ENCODE measurements at places on chromosomes 7 and 10. TPM values are rescaled to one million over a fixed set of nuclear protein-coding genes. Genes with fewer than 3 reads are reported as not detected.

- no peak for DNase-seq
- no peaks in the 10 kb centered on the region for H3K27me3 ChIP-seq
- H3K4me3 ChIP-seq, result no peak overlapping the region
- peaks cover 22% of the 10 kb centered on the region for H3K36me3 ChIP-seq
- no peak overlapping the region for H3K27ac ChIP-seq
Observed at GRCh38 chr10:99905971-99906370, 103.8 kb downstream of the DNMBP start.

DNA sequence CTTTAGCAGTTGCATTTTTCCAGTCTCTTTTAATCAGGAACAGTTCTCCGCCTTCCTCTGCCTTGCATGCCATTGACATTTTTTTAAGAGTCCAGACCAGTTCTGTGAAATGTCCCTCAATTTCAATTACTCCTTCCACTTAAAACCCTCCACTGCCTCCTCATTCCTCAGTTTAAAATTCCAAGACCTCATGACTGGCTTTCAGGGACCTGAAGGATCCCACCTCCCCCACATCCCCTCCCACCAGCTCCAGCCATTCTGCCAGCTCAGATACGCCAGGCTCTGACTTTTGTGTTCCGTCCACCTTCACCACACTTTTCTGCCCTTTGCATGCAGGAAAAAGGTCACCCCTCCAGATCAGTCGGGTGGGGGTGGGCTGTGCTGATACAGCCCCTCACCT, 8.7 kb downstream of the TNRC18 start:
- no peak overlapping the region for H3K4me3 ChIP-seq
- H3K36me3 ChIP-seq, result no peaks in the 10 kb centered on the region
- DNase-seq, result no peak
- peaks cover 33% of the 10 kb centered on the region for H3K4me1 ChIP-seq

Gene CC2D2B
- 1.5 TPM for total RNA-seq

- no peak for DNase-seq
- no peak overlapping the region for H3K27ac ChIP-seq
- no peaks in the 10 kb centered on the region for H3K27me3 ChIP-seq
- H3K4me1 ChIP-seq, result peaks cover 8% of the 10 kb centered on the region
Observed at GRCh38 chr7:151597541-151598444, 78.1 kb upstream of the RHEB start.

DNA sequence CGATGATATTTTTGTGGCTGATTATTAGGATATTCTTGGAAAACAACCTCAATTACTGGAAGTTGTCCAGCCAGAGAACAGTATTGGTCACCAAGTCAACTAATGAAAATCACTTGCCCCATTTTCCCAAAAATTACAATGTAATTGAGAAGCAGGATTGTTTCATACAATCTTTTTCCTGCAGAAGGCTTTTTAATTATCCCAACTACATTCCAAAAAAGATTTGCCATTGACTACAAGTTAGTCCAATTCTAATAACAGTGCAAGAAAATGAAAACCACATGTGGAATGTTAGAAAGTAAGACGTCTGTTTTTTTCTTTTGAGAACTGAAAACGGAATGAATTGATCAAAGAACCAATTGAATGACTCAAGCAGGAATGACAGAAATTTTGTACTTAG, 1195.8 kb downstream of the SORCS1 start:
- no peaks in the 10 kb centered on the region for H3K36me3 ChIP-seq
- no peaks in the 10 kb centered on the region for H3K27me3 ChIP-seq
- H3K27ac ChIP-seq, result no peak overlapping the region
- DNase-seq, result no peak
- no peaks in the 10 kb centered on the region for H3K4me1 ChIP-seq

DNA sequence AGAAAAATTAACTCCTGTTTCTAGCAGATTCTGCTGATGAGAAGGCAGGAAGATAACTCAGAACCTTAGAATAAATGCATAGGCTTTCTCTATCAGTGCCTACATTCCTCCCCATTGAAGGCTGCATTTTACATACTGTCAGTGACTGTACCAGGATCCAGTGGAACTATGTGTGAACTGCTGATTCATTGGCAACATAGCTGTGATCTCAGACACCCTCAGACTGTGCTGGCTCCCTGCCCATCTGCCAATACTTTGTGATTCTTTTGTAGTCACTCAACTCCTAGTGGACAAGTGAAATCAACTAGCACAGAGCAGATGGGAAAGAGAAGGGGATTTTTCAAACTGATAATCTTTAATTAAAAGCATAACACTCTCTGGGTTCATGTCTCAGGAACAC, 375.8 kb downstream of the MDFIC start:
- H3K36me3 ChIP-seq, result no peaks in the 10 kb centered on the region
- H3K4me3 ChIP-seq, result no peak overlapping the region
- H3K27me3 ChIP-seq, result no peaks in the 10 kb centered on the region
- no peaks in the 10 kb centered on the region for H3K4me1 ChIP-seq
- H3K27ac ChIP-seq, result no peak overlapping the region

DNA sequence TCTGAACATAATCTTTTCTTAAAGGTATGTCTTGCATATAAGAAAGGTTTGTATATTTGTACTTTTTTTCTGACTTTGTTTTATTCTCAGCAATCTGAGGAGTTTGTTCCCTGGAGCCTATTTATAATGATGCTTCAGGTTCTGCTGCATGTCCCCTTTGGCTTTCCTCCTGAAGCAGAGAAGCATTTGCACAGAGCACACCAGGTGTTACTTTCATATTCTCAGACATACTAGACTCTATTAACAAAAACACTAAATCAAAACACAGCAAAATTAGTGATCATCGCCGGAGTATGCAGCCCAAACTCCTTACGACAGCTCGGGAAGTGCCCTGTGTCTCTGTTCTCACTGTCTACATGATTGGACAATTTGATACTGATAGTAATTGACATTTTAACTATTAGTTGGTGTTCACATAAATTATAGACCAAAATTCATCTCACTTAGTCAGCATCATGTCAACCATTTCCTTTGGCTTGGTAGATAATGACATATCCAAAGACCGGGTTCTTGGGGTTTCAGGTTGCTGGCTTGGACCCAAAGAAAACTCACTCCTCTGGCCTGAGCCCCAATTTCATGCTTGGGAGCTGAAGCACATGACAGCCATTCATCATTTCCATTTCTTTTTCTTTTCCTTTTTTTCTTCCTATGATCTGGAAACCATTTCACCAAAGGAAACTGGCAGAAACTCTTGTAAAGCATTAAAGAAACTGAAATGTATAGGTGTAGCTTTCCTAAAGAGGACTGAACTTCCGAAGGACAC, 400.1 kb upstream of the NRP1 start:
- H3K4me3 ChIP-seq, result no peak overlapping the region
- no peaks in the 10 kb centered on the region for H3K4me1 ChIP-seq
- no peak overlapping the region for H3K27ac ChIP-seq

DNA sequence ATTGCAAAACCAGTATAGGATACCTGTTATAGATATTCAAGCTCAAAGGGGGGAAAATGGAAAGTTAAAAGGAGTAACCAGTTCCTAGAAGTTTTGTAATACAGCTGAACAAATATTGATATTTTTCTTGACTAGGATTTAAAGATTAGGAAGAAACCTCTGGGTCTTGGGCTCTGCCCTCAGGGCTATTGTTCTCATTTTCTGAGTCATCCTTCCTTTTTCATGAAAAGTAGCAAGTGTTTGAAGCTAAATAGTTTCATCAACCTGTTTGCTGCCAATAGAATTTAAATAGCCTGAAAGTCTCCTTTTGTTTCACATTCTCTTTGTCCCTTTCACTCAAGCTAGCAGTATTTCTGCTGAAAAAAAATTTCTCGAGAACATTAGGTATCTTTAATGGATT, 1061.1 kb upstream of the GHITM start:
- H3K27ac ChIP-seq, result no peak overlapping the region
- DNase-seq, result no peak
- no peaks in the 10 kb centered on the region for H3K36me3 ChIP-seq
- no peaks in the 10 kb centered on the region for H3K4me1 ChIP-seq
- no peak overlapping the region for H3K4me3 ChIP-seq

GRCh38 chr10:102674566-102674965, 30.3 kb downstream of the TRIM8 start:
- no peaks in the 10 kb centered on the region for H3K36me3 ChIP-seq
- H3K27me3 ChIP-seq, result no peaks in the 10 kb centered on the region
- no peak for DNase-seq
- peaks cover 59% of the 10 kb centered on the region for H3K4me1 ChIP-seq

- H3K36me3 ChIP-seq, result no peaks in the 10 kb centered on the region
- H3K27me3 ChIP-seq, result no peaks in the 10 kb centered on the region
- no peaks in the 10 kb centered on the region for H3K4me1 ChIP-seq
- no peak for DNase-seq
Observed at GRCh38 chr10:94485094-94485493, 60.5 kb upstream of the HELLS start.

DNA sequence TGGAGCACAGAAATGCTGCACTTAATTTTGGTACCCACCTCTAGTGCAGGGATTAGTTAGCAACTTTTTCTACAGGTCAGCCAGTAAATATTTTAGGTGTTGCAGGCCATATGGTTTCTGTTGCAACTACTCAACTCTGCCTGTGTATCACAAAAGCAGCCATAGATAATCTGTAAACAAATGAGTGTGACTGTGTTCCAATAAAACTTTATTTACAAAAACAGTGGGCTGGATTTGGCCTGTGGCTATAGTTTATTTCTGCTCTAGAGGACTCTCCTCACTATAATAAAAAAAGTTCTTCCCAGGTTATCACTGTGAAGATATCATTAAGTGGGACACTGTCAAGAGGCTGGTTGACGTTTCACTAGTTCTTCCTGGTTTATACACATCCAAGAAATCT, 65.8 kb downstream of the DNAJC12 start:
- H3K36me3 ChIP-seq, result no peaks in the 10 kb centered on the region
- H3K27me3 ChIP-seq, result no peaks in the 10 kb centered on the region
- DNase-seq, result no peak
- H3K4me1 ChIP-seq, result no peaks in the 10 kb centered on the region

Gene SH2B2
- 8.2 TPM for total RNA-seq

DNA sequence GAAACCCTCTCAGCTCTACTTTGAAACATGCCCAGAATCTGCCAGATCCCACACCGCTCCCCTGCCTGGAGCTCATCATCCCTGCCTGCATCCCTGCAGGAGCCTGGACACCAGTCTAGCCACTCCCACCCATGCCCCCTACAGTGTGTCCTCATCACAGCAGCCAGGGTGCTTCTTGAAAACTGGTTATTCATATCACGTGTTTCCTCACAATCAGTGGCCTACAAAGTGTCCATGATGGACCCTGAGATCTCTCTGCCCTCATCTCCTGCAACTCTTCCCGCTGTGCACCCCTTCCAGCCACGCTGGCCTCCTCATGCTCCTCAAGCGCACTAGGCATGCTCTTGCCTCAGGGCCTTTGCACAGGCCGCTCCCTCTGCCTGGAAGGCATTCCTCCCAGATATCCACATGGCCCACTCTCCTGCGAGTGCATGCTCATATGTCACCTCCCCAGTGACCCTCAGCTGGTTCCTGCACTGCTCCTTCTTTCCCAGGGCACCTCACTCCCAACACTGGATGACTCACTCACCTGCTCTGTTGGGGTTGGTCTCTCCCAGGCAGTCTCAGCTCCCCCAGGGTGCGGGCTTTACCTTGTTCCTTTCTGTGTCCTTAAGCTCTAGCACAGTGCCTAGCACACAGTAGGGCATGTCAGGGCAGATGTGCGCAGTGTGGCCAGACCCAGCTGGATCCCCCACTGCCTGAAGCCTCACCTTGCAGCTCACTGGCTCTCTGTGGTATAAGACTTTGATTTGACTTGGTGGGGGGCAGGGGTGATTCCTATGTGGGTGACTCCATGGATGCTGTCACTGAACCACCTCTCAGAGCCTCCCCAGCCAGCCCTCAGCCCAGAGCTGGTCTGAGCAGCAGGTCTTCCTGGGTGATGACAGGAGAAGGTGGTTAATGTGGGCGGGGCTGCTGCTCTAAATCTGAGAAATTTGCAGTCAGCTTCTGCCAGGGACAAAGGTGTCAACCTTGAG, 37.3 kb downstream of the CDH23 start:
- H3K36me3 ChIP-seq, result no peaks in the 10 kb centered on the region
- no peaks in the 10 kb centered on the region for H3K4me1 ChIP-seq
- H3K27me3 ChIP-seq, result no peaks in the 10 kb centered on the region
- H3K27ac ChIP-seq, result no peak overlapping the region

DNA sequence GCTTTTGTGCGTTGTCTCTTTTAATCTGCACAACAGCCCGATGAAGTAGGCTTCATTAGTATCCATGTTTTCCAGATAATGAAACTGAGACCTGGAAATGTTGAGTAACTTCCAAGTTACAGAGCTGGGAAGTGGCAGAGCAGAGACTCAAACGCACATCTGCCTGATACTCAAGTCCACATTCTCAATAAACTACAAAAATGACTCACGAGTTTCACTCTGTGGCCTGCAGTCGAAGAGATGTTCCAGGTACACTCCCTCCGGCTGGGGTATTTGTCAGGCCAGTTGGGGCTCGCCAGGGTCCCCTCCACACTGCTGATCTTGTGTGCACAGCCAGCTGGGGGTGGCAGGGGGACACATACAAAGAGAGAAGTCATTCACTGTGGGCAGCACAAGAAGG, 17.7 kb upstream of the OPALIN start:
- no peak for DNase-seq
- H3K27me3 ChIP-seq, result no peaks in the 10 kb centered on the region
- H3K4me1 ChIP-seq, result peaks cover 3% of the 10 kb centered on the region
- H3K27ac ChIP-seq, result no peak overlapping the region
- no peak overlapping the region for H3K4me3 ChIP-seq

Gene NACAD
- total RNA-seq, result 8.4 TPM

Gene TFEC
- 4.5 TPM for total RNA-seq

GRCh38 chr10:103949728-103950127, 17.2 kb upstream of the SLK start:
- no peak overlapping the region for H3K4me3 ChIP-seq
- H3K27ac ChIP-seq, result no peak overlapping the region
- no peaks in the 10 kb centered on the region for H3K4me1 ChIP-seq
- H3K36me3 ChIP-seq, result no peaks in the 10 kb centered on the region
- H3K27me3 ChIP-seq, result no peaks in the 10 kb centered on the region

GRCh38 chr7:131848033-131848432, 291.6 kb upstream of the PODXL start:
- no peaks in the 10 kb centered on the region for H3K4me1 ChIP-seq
- H3K27ac ChIP-seq, result no peak overlapping the region

GRCh38 chr10:131947631-131948347, 33.9 kb downstream of the BNIP3 start:
- H3K36me3 ChIP-seq, result no peaks in the 10 kb centered on the region
- no peaks in the 10 kb centered on the region for H3K27me3 ChIP-seq
- DNase-seq, result no peak
- H3K27ac ChIP-seq, result peak overlapping the region; percentile 80
- peaks cover 21% of the 10 kb centered on the region for H3K4me1 ChIP-seq

GRCh38 chr10:28984431-28984830, 304.4 kb upstream of the LYZL1 start:
- no peaks in the 10 kb centered on the region for H3K27me3 ChIP-seq
- peaks cover 10% of the 10 kb centered on the region for H3K4me1 ChIP-seq
- peak; percentile 93 for DNase-seq
- no peaks in the 10 kb centered on the region for H3K36me3 ChIP-seq

Gene EVX1
- 1.3 TPM for total RNA-seq

Gene CTTNBP2
- 1.2 TPM for total RNA-seq

GRCh38 chr10:108469940-108470339, 1305.4 kb upstream of the SORCS1 start:
- H3K4me3 ChIP-seq, result no peak overlapping the region
- no peaks in the 10 kb centered on the region for H3K36me3 ChIP-seq
- peaks cover 7% of the 10 kb centered on the region for H3K27me3 ChIP-seq
- no peaks in the 10 kb centered on the region for H3K4me1 ChIP-seq

All from adrenal gland (tissue), 19 donors.